Stimulated activated CD4-positive, alpha-beta T cell treated with anti-CD3 and anti-CD28 coated beads, Interleukin-15, amount 100 ng/mL, for 1 hour (primary cell): ENCODE measurements at places on chromosomes 1 and 21.

- DNase-seq: no peak
These were observed 112.2 kb downstream of the USP25 start for GRCh38 chr21:15841856-15842564.

GRCh38 chr1:67566803-67567377 lies 118.1 kb upstream of the GADD45A start:
- DNase-seq: no peak

- DNase-seq: no peak
These were observed 8.9 kb downstream of the MRTO4 start for GRCh38 chr1:19260211-19261138.

- no peak for DNase-seq
These were observed 55.8 kb downstream of the FBXO2 start for GRCh38 chr1:11598461-11598860.

- no peak for DNase-seq
These were observed 2.2 kb downstream of the NEGR1 start for GRCh38 chr1:72280131-72280530.

GRCh38 chr1:108100148-108100547 lies 100.0 kb downstream of the SLC25A24 start:
- DNase-seq: no peak

- no peak for DNase-seq
These were observed 53.5 kb upstream of the TARBP1 start for GRCh38 chr1:234532503-234532922.

GRCh38 chr1:17423781-17424245 lies 15.7 kb downstream of the RCC2 start:
- DNase-seq: no peak

- no peak for DNase-seq
These were observed 126.2 kb downstream of the LACTBL1 start for GRCh38 chr1:22846458-22846857.

DNA sequence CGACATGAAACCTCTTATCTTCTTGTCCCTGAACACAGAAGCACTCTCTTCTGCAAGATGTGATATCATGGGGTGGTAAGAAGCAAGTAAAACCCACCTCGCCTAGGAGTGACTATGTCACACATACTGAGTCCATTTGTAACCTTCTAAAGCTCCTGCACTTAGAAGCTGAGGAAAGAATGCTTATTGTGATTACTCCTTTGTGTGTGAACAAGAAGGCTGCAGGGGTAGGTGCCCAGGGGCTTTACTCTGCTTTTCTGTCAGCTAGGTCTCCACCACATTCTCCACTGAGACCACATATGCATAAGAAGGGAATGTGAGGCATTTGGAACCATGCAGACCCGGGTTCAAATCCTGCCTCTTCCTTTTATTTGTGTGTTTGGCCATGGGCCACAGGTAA lies 144.3 kb downstream of the DMRTA2 start:
- DNase-seq: no peak

- no peak for DNase-seq
These were observed 3.4 kb upstream of the PCSK9 start for GRCh38 chr1:55035904-55036303.

- DNase-seq: no peak
These were observed 35.1 kb upstream of the LBR start for GRCh38 chr1:225462714-225463574.

DNA sequence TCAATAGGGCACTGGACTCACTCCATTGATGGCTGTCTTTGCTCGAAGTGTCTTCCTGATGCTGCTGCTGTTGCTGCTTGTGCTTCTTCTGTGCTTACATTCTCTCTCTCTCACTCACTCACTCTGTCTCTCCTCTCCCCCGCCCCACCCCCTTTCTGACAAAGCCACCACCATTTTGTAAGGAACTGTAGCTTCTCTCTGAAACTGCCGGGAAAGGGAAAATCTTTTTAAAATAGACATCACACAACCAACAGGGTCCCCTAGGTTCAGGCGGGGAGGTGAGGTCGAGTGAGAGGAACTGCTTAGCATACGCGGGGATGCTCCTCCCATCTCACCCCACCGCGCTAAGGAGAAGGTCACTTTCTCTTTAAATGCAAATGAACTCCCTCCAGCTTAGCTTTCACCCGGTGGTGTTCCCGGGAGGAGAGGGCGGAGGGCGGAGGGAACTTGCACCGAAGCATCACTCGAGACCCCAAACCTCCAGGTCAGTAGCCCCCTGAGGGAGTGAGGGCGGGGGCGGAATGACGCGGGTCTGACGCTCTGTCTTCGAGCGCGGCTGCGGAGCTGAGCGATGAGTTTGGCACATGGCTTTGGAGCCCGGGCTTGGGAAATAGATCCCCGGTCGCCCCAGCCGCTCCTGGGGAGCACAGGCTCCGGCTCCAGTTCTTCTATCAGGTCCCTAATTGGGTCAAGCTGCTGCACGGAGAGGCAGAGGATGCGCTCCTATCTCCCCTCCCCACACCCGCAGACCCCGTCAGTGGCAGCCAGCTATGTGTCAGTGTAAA lies at the start of gene CCDC28B:
CCDC28B (plus strand) TSS at position 370 of the 785 bp plus-strand sequence. CDS start 1,341 bp downstream, outside the sequence.
- DNase-seq: peak; percentile 37

- no peak for DNase-seq
These were observed 38.2 kb downstream of the ZBTB17 start for GRCh38 chr1:15937706-15938168.

- DNase-seq: no peak
These were observed 59.5 kb downstream of the MTR start for GRCh38 chr1:236854605-236854983.

GRCh38 chr1:113783254-113784103 lies 24.2 kb upstream of the PHTF1 start:
- DNase-seq: no peak

- no peak for DNase-seq
These were observed 59.2 kb downstream of the TBX15 start for GRCh38 chr1:118928739-118929554.

- no peak for DNase-seq
These were observed 4.7 kb upstream of the CD160 start for GRCh38 chr1:145714524-145715111.

DNA sequence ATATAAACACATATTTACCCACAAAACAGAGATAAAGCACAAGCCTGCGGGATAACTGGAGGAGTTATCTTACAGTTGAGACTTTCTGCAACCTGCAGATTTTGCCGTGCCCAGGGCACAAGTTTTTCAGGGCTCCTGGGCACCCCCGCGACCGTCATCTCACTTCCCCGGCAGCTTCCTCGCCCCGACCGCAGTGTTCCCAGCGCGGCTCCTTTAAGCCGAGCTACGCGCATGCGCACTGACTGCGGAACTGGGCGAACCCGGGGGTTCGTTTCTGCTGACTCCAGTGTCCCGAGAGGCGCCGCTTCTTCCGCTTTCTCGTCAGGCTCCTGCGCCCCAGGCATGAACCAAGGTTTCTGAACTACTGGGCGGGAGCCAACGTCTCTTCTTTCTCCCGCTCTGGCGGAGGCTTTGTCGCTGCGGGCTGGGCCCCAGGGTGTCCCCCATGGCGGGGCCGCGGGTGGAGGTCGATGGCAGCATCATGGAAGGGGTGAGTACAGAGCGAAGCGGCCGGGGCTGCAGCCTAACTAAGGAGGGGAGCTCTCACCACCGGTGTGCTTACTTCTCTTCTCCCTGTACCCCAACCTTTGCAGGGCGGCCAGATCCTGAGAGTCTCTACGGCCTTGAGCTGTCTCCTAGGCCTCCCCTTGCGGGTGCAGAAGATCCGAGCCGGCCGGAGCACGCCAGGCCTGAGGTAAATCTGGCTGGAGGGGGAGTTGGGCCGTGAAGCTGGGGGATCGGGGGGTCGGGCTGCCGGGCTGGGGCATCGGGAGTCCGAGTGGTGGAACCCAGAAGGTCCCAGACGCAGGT lies at the start of gene RTCA:
RTCA (plus strand) TSS at position 286 of the 810 bp plus-strand sequence; CDS start at position 446, 160 bp downstream.
- DNase-seq: peak; percentile 87

DNA sequence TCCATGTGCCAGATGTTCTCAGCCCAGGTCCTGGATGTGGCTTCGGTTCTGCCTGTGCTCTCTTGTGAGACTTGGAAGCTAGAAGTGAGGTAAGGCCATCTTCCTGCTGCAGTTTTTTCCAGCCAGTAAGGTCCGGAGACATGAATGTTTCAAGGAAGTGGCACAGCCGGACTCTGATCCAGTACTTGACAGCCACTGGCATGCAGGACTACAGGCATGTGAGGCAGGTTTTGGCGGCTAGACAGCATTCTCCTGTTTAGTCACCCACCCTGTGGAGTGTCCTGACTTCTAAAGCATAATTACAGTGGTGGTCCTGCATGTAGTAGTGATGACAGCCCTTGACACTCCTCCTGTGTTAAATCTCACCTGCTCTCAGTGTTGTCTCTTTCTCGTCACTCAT lies 72.3 kb downstream of the TNFSF4 start:
- no peak for DNase-seq

GRCh38 chr1:26610781-26611180 lies 81.2 kb downstream of the RPS6KA1 start:
- DNase-seq: no peak

- no peak for DNase-seq
These were observed 13.4 kb downstream of the LDLRAD1 start for GRCh38 chr1:54004481-54005049.

DNA sequence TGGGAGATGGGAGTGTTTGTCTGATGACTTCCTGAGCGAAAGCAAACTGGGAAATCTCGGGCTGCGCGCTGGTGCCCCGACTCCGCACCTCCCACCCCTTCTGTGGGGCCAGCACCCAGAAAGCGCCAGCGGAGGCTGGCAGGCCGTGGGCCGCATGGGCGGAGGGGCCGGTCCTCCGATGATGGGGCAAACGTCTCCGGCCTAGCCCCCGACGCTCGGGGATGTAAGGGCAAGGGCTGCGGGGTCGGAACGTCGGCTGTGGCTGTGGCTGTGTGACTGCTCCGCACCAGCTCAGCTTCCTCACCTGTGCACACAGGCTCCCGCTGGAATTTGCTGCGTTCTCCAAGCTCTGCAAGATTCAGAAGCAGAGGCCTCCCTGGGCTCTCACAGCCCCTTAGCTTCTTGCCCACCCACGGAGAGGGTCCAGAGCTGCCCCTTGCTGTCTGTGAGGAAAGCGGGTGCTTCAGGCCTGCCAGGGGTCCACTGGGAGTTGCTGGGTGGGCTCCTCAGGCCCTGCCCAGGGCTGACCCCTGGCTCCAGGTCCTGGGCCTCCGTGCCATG lies 35.0 kb downstream of the COL18A1 start:
- no peak for DNase-seq

GRCh38 chr1:173580071-173580470 lies 22.8 kb downstream of the SLC9C2 start:
- no peak for DNase-seq

DNA sequence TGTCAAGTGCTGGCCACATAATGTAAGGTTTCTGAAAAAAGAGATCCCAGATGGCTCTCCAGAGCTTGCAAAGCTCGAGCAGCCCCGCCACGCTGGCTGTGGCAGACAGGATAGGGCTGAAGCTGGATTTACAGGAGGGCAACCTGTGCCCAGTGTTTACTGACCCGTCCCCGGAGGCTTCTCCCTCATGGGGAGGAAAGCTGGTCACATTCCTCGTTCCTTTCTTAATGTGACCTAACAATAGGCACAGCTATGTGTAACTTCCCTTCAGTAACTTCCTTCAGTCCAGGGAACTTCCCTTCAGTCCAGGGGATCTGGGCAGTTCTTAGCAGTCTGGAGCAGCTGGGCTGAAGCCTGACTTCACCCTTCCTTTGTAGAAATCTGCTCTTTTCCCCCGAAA lies 7.7 kb downstream of the SLFNL1 start:
- DNase-seq: no peak

GRCh38 chr1:61981870-61982660 lies 212.6 kb upstream of the L1TD1 start:
- no peak for DNase-seq

DNA sequence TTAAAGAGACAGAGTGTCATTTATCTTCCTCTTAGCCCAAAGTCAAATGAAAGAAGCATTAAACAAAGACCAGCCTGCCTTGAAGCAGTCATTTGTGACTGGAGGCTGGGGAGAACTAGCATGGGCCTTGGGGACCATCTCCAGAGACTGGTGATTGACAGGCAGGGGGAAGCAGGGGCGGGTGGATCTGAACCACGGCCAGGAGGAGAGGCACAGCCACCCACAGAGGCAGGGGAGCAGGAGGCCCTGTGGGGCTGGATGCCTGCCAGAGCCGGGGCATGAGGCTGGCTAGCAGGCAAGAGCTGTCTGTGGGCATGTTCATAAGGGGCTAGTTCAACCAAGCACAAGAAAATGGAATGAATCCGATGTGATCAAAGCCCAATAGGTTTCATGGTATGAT lies 73.9 kb downstream of the PLXNA2 start:
- DNase-seq: no peak

DNA sequence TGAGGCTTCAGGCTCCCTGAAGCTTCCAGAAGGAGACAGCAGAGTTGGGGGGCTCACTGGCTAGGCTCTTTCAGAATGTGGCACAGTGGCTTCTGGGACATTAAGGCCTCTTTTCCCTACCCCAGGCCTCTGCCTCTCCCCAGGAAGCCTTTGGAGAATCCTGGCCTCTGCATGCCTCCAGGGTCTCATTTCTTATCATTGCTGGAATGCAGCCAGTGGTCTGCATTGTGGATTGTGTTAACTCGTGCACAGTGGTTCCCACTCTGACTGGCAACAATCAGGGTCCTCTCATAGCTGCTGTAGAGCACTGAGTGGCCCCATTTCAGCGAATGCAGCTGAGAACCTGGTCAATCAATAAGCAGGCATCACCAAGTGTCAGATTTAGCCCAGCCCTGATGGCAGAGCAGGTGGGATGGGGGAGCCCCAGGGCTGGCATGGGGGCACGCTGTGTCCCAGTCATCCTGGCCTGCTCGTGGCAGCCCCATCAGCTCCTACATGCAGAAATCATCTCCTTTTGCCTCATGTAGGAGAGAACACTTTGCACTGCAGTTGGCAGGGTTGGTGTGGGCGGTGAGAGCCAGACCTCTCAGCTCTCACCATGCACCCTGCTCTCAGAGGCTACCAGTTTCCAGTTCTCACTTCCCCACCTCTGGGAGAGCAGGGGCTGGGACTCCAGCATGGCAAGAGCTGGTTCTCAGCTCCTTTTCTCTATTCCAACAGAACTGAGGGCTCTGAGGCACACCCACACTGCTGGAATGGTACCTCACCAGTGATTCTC lies 13.4 kb downstream of the ADORA1 start:
- no peak for DNase-seq

- no peak for DNase-seq
These were observed 534.5 kb downstream of the OMA1 start for GRCh38 chr1:58011978-58012377.

GRCh38 chr1:59742526-59742925 lies 72.2 kb upstream of the HOOK1 start:
- no peak for DNase-seq

GRCh38 chr1:8816831-8817411 lies 519 bp downstream of the RERE start:
- DNase-seq: peak; percentile 5

DNA sequence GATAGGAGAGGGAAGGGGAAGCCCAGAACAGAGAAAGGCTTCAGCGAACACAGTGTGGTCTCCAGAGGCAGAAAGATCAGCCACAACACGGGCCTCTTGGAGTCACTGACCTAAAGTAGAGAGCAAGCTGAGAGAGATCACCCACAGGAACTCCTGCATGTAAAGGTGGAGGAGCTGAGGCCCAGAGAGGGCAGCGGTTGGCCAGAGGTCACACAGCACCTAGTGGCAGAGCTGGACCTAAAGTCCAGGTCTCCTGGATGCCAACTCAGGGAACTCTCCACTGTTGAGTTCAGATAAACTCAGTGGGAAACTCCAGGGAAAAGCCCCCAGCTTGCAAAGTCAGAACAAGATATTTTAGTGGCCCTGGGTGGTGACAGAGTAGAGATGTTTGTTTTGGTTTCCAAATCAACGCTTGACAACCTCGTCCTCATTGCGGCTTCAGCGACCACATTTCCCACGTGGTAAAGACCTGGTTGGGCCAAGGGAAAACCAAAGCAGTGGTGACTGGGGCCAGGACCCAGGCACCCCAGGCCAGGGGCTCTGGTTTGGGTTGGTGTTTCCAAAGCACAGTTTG lies 4.6 kb downstream of the IFFO2 start:
- DNase-seq: peak; percentile 45
